Hematopoietic multipotent progenitor cell treated with erythropoietin and hydrocortisone succinate and interleukin-3 and kit ligand, for 4 days (in vitro differentiated cells): ENCODE measurements at places on chromosomes 4 and X.

DNA sequence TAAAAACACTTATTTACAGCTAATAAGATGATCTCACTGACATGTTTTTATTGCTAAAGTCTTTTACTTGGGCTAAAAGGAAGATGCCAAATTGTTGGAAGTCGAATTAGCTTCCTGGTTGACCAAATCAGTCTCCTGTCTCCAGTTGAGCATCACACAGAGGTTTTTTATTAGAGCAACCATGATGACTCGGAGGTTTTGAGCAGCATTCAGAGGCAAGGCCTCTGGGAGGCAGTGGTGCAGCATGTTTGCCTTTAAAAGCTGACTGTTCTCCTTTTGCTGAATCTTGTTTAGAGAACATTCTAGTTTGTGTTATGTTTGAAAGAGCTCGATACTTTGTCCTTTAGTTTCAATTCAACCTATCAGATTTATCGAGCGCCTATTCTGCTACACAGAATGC, 2.1 kb downstream of the UCHL1 start:
- DNase-seq: peak; percentile 69

DNA sequence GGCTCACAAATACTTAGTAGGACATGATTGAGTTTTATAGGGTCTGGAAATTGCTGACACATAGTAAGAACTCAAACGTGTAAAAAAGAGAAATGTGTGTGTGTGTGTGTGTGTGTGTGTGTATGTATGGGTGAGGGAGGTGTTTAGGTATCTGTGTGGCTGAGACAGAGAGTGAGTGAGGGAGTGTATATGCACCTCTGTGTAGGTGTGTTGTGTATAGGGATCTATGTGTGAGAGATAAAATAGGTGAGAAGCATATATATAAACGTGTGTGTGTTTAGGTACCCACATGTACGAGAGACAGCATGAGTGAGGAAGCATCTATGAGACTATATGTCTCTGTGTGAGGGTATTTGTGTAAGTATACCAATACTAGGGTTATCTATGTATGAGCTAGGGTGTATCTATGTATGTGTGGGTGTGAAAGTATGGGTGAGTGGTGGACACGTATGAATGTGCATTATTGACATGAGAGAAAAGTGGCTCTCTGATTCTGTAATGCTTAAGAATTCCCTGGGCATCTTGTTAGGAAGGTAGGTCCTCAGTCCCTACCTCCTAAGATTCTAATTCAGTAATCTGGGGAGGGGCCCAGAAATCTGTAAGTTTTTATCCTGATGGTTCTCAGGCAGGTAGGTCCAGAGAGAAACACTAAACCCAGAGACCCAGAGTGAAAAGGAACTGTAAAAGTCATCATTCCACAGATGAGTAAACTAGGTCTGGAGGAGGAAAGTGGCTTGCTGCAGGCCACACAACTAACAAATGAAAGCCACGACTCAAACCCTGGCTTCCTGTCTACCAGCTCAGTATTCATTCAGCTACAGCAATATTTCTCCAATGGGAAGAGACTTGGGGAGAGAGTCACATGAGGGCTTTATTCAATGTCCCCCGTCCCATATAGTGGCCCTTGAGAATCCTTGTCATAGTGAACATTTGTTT, 237.0 kb downstream of the IDS start:
- no peak for DNase-seq

GRCh38 chr4:57410331-57411052, 300.3 kb upstream of the IGFBP7 start:
- no peak for DNase-seq

- DNase-seq: no peak
Observed at GRCh38 chr4:134200811-134201215, 776 bp downstream of the PABPC4L start.

DNA sequence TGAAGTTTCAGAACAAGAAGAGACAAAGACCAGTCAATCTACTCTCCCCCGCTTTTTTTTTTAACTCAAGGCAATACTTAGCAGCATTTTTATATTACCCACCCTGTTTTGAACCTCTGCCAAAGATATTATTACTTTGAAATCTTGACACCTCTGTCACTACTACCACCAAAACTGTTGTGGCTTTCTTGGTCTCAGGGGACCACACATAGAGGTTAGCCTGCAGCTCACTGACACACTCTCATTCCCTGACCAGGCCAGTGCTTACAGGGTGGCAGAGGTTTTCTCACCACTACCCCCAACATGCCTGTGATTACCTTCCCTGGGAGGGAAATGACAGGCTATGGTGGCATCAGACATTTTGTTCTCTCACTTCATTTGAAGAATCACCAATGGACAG, 137.4 kb upstream of the STIM2 start:
- no peak for DNase-seq

DNA sequence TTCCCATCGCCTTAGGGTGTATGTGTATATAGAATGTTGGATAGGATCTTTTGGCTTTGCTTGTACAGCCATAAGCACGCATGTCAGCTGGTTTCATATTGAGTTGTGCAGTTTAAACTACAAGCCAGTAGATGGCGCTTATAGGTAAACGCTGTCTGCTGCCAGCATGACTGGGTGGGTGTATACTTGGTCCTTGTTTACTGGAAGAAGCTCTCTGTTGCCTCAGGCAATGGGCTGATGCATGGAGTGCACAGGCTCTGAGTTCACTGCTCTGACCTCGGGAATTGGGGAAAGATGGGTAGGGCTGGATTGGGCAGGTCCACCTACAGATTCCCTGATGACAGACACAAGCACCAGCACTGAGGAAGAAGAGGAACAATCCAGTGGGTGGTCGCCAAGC, 831.5 kb downstream of the STIM2 start:
- DNase-seq: peak; percentile 67

- no peak for DNase-seq
Observed at GRCh38 chr4:7166237-7166636, 26.1 kb upstream of the SORCS2 start.

GRCh38 chrX:30533266-30533665, 44.3 kb downstream of the TASL start:
- no peak for DNase-seq

- no peak for DNase-seq
Observed at GRCh38 chr4:162201673-162202072, 37.9 kb upstream of the FSTL5 start.

GRCh38 chrX:109643687-109644086, 18.7 kb upstream of the KCNE5 start:
- no peak for DNase-seq

DNA sequence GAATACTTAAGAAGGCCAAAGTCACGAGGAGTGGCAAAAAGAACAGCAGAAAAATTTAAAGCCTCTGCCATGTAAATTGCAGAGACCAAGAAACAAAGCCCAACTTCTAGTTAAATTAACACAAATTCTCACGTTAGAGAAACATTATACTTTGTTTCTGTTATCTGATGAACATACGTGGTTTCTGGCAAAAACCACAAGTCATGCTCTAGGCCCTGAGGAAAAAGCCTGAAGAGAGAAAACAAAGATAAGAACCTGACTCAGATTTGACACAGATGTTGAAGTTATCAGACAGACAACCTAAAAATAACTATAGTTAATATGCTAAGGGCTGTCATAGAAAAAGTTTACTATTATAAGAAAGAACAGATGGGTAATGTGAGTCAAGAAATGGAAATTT, 149.1 kb upstream of the PCDH10 start:
- peak; percentile 72 for DNase-seq

DNA sequence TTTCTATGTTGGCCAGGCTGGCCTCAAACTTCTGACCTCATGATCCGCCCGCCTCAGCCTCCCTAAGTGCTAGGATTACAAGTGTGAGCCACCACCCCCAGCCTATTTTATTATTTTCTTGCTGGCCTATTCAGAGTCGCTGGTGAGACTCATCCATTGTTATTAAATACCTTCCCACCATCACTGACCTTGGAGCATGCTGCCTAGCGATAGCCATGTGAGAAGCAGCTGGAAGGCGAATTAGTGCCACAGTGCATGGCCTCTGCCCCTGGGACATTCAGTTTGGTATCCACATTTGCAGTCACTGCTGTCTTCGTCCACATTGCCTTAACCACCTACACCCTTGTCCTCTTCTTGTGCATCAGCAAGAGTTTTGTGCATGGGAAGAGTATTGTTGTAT, 32.4 kb upstream of the NMU start:
- DNase-seq: no peak

DNA sequence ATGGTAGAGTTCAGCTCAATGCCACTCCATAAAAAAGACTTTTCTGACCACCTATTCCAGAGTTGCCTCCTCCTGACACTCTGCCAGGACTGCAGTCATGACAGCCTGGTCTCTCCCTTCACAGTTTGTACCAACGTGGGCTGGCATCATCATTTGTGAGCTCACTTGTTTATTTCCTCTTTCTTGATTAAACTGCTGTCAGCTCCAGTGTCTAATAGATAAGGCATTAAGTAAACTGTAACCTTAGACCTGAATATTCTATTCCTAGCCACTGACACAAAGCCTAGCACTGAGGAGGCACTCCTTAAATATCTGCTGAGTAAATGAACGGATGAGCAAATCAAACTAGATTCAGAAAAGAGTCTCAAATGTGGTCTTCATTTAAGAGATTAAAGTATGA, 48.7 kb downstream of the DDX60 start:
- DNase-seq: peak; percentile 50

GRCh38 chr4:155758481-155759371, at the start of gene GUCY1B1:
GUCY1B1 (plus strand) TSS chr4:155759021; CDS start chr4:155759141, 120 bp downstream.
- DNase-seq: peak; percentile 99

DNA sequence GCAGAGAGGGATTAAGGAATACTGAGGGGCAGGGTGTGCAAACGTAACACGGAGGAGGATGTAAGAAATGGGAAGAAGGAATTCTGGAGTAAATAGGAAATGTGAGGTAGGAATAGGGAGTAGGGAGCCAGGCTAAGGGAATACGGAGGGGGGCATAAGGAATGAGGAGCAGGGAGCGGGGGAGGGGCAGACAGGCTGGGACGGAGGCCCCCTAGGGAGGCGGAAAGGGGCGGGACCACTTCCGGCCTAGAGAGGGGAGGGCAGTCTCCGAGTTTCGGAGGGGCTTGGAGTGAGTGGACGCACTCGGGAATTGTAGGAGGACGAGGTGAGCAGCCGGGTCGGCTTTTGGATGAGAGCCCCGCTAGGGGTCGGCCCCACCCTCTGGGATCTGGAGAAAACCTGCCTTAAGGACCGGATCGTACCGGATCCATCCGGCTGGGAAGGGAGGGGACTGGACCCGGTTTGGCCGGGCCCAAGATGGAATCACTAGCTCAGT, 612 bp downstream of the MAGED2 start:
- peak; percentile 65 for DNase-seq

DNA sequence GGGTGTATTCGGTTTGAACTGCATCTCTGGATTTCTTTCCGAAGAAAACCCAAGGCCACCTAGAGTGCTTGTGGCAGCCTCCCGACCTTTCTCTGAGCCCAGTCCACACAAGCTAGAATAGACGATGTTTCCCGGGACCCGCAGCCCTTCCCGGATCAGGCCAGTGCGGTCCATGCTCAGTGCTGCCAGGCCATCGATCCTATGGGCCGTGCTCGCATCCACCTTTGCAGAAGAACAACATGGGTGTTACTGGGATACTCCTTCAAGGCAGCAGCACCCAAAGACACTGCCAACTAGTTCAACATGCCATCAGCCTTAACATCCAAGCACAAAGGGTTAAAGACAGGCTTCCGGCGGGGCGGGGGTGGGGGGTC, 22.8 kb downstream of the BCOR start:
- DNase-seq: no peak
